ENCODE measurements at places on chromosomes 6 and 20. TPM values are rescaled to one million over a fixed set of nuclear protein-coding genes. Genes with fewer than 3 reads are reported as not detected.
A peak's percentile ranks its signal among the peaks of the same experiment; 100 is the strongest.

DNA sequence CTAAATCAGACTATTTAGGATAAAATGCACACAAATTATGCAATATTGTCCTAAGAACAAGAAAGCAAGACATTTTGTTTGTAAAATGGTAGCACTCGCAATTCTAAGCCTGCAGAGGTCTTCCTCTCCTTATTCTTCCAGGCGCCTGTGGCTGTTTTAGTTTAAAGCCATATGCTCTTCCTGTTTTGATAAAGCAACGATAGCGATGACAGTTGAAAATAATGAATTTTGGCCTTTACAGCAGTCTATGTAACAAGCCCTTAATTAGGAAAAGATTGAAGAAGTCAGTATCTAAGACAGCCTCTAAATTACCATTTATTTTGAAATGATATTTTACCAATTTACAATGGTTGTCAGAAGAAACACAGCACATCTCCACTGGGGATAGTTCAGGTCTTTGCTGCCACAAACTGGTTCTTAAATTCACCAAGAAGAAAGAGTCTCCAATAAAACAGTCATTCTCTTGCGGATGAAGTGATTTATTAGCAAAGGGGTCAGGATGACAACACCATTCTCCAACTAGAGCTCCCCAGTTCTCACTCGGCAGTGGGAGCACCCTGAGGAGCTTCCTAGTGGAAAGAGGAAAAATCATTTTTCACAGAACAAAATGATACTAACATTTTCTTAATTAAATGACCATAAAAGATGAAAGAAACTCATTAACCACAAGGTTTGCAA, 21.4 kb downstream of the UBE3D start:
- no peak for DNase-seq
- peak overlapping the region; percentile 21 for H3K27ac ChIP-seq
- H3K4me1 ChIP-seq = peaks cover 31% of the 10 kb centered on the region
- H3K27me3 ChIP-seq = no peaks in the 10 kb centered on the region
- H3K36me3 ChIP-seq = peaks cover 3% of the 10 kb centered on the region

DNA sequence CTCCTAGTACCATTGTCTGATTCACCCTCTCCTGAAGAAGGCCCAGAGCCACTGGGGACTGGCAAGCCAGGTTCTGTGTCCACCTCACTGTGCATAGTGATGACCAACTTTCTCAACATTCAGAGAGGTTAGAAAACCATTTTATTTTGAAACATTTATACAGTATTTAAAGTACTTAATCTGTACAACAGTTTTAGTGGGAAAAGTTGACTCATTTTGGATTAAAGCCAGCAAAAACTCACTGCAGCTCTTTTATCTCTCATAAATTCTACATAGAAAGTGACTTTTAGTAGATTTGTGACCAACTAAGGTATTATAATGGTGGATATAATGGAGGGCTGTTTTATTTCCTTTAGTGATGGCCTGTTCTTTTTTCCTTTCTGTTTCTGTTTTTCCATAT, 9.7 kb downstream of the TULP4 start:
- H3K4me1 ChIP-seq = peaks cover 26% of the 10 kb centered on the region
- no peak overlapping the region for H3K4me3 ChIP-seq
- peaks cover 29% of the 10 kb centered on the region for H3K36me3 ChIP-seq
- H3K27ac ChIP-seq = peak overlapping the region; percentile 79
- no peaks in the 10 kb centered on the region for H3K27me3 ChIP-seq
- DNase-seq = no peak

- no peak overlapping the region for H3K27ac ChIP-seq
- DNase-seq = no peak
- no peak overlapping the region for H3K4me3 ChIP-seq
- no peaks in the 10 kb centered on the region for H3K27me3 ChIP-seq
- H3K36me3 ChIP-seq = peaks cover 34% of the 10 kb centered on the region
Observed at GRCh38 chr6:109767961-109768360, 76.9 kb downstream of the FIG4 start.

GRCh38 chr6:163337958-163338357, 76.6 kb upstream of the QKI start:
- H3K36me3 ChIP-seq = no peaks in the 10 kb centered on the region
- no peak for DNase-seq
- peaks cover 2% of the 10 kb centered on the region for H3K4me1 ChIP-seq
- H3K4me3 ChIP-seq = no peak overlapping the region
- no peaks in the 10 kb centered on the region for H3K27me3 ChIP-seq

PCED1A gene
- total RNA-seq = 108 TPM

Data from mesothelial cell of epicardium (in vitro differentiated cells).